ENCODE measurements at places on chromosomes 12 and 14.

DNA sequence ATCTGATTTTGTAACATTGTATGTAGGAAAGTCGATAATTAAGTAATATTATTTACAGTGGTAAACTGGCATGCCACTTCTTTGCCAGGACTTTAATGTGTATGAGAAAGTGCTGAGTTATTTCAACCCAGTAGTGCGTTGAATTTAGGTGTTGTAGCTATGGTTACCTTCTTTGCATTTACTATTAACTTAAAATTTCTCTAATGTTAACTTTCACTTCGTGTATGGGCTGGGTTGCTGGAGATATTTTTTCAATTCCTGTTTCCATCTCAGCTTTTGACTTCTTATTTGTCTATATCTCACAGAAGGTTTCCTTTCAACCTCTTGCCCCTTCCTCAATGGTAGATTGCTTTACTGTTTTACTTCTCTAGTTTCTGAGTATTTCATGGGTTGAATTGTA, 1345.6 kb downstream of the FSCB start:
- no peak for DNase-seq

DNA sequence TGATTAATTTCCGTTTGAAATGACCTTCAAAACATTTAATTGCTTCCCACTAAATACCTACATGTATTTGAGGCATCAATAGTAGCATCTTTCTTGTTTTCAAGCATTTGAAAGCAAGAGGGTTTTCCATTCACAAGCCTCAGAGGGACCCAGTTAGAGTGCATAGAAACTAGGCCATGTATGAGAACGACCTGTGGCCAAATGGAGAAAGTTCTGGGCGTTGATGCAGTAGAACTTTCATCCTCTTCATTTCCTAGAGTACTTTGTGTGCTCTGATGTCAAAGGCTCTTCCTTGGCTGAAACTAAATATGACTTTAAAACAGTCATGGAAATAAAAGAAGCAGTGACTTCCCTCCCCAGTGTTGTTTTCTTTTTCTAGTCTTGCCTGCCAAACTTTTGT, 944 bp upstream of the DHRS7 start:
- no peak for DNase-seq

GRCh38 chr12:107818984-107819383, 44.5 kb downstream of the ASCL4 start:
- no peak for DNase-seq

- no peak for DNase-seq
These were observed 20.1 kb upstream of the RTN1 start for GRCh38 chr14:59890676-59891075.

DNA sequence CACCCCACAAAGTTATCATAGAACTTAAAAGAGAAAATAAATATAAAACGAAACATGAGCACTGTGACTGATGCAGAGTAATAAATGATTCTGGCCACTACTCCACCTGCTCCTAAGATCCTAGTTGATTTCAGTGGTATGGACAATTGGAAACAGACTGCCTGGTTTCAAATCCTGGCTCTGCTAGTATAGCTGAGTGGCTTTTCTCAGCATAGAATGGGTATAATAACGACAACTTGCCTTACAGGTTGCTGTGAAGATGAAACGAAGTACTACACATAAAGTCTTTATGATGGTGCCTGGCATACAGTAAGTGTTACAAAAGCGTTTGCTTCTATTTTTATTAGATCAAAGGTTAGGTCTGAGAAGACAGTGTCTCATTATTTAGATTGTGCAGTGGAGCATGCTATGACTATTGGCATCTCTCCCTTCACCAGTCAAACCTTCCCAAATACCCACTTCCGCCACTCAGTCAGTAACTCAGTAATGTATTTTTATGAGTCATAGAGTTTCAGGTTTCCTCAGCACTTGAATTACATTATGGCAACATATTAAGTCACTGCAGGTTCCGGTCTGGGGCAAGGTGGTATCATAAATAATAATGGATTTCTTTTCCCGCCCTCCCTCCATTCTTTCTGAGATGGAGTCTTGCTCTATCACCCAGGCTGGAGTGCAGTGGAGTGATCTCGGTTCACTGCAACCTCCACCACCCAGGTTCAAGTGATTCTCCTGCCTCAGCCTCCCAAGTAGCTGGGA, 29.7 kb upstream of the NR2C1 start:
- peak; percentile 26 for DNase-seq

- DNase-seq = no peak
These were observed 56.5 kb downstream of the SUSD6 start for GRCh38 chr14:69667938-69668335.

All from activated CD4-positive, alpha-beta T cell treated with anti-CD3 and anti-CD28 coated beads, Interleukin-2, amount 50 U/mL, for 24 hours (primary cell).